ENCODE measurements at places on chromosomes 6 and 20. TPM values are rescaled to one million over a fixed set of nuclear protein-coding genes. Genes with fewer than 3 reads are reported as not detected.

SLC12A5 gene
- 11.5 TPM for polyA plus RNA-seq

GRCh38 chr20:33576432-33577125 is 85.5 kb upstream of the C20orf144 start:
- no peak for DNase-seq

DNA sequence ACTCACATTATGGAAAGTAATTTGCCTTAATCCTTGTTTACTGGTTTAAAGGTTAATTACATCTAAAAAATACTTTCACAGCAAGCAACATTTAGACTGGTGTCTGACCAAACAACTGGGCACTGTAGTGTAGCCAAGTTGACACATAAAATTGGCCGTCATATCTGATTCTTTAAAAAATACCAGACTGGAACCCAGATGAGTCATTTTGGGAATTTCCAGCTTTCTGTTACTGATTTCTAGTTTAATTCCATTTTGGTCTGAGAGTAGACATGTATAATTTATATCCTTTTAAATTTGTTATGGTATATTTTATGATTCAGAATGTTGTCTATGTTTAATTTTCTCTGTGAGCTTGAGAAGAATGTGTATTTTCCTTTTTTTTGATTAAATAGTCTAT is 44.1 kb downstream of the SCP2D1 start:
- no peak for DNase-seq

DNA sequence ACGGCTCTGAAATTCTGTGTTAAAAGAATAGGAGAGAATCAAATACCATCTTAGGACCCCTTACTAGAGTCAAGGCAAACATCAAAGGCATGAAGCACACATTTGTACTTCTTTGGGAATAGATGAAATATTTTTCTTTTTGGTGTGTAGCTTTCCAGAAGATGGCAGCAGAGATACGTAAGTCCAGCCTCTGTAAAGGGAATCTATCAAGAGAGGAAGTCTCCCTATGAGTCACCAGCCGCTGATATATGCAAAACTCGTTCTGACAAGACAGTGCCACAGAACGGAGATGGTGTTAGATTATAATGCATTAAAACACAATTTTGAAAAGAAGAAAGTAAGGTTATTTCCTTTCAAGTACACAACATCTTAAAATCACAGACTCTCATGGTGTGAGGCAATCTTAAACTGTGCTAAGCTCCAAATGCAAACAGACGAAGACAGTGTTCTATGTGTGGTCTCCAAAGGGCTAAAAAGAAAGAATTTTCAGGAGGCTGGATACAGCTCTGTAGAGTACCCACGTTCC is 120.0 kb upstream of the AGPAT4 start:
- DNase-seq, result peak; percentile 67

SIGLEC1 gene
- not detected for polyA plus RNA-seq

- no peak for DNase-seq
Measured at GRCh38 chr6:44444853-44445252, 57.3 kb downstream of the CDC5L start.

PKHD1 gene
- polyA plus RNA-seq, result not detected

LPA gene
- not detected for polyA plus RNA-seq

GRCh38 chr20:46539113-46539512 is 11.3 kb downstream of the OCSTAMP start:
- no peak for DNase-seq

DNA sequence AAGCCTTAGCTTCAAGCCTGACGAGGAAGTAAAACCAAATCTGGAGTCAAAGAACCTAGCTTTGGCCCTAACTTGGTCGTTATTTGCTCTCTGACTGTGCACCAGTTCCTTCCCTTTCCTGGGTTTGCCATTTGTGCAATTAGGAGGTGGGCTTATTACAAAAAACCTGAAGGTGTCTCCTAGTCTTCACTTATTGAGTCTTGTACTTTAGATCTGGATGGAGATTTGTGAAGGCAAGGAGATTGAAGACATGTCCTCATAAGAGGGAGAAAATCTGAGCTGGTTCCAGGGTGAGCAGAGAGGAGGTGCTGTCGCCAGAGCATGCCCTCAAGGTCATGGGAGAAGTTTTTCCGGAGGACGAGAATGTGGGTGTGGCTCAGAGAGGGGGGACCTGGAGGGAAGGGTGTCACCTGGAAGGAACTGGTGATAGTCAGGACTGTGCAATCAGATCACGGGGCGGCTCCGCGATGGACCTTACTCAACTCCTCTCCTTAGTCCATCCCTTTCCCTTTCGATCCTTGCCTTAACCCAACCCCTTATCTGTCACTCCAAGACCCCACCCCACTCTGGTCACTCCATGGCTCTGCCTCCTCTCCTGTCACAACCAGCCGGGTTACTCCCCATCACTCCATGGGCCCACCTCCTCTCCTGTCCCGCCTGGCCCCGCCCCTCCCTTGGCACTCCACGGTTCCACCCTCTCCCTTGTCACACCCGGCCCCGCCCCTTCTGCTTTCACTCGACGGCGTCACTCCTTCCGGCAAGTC is 588 bp upstream of the ACSS2 start:
- peak; percentile 85 for DNase-seq

- DNase-seq, result no peak
Measured at GRCh38 chr6:153162646-153163045, 31.6 kb upstream of the RGS17 start.

TMEM151B gene
- 0.01 TPM for polyA plus RNA-seq

DNA sequence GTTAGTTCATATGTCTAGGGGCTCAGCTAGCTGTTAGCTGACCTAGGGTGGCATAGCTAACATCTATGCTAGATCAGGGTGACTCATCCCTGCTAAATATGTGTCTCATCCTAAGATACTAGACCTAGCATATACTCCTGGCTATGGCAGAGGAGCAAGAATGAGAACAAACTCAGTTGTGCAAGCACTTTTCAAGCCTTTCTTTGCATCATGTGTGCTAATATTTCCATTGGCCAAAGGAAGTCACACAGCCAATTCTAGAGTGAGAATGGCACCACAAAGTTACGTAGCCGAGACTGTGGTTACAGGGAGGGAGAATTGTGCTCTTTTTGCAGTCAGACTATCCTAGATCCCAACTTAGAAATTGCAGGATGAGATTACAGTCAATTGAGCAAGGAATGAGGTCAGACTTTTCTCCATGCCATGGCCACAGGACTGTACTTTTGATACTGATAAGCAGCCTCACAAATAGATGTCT is 78.7 kb downstream of the PLCB4 start:
- peak; percentile 17 for DNase-seq

- no peak for DNase-seq
Measured at GRCh38 chr6:131733376-131734016, 22.7 kb upstream of the CTAGE9 start.

JAG1 gene
- polyA plus RNA-seq, result 75.7 TPM

EBF4 gene
- 2.8 TPM for polyA plus RNA-seq

NFATC2 gene
- polyA plus RNA-seq, result 0.75 TPM

DNA sequence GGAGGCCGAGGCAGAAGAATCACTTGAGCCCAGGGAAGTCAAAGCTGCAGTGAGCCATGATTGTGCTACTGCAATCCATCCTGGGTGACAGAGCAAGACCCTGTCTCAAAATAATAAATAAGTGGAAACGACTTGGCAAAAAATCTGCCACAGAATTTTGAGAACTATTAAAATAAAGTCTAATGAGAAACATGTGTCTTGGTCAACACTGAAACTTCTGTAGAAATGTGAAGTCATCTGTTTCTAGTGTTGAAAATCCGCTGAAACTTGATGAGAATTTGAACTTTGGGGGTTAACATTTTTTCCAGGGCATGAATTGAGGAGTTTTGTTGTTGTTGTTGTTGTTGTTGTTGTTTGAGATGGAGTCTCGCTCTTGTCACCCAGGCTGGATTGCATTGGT is 29.0 kb upstream of the BCLAF1 start:
- no peak for DNase-seq
